Activated naive CD8-positive, alpha-beta T cell treated with anti-CD3 and anti-CD28 coated beads for 36 hours (primary cell): ENCODE measurements at places on chromosomes 6 and 20.

DNA sequence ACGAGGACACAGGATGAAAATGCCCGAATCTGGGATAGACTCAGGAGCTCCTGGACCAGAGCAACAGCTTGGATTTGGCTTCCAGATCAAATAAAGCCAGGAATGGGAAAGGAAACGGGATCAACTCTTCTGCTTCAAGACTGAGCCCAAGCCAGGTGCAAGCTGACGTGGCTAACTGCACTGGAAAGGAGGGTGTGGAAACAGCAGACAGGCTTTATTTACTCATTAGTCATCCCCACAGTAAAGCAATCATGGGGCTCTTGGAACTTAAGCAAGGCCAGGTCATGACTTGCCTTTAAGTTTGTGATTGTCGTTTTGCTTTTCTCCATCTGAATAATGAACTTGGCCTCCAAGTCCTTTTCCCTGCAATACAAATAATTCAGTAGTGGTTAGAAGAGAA lies 45.2 kb downstream of the KIF16B start:
- DNase-seq = no peak

DNA sequence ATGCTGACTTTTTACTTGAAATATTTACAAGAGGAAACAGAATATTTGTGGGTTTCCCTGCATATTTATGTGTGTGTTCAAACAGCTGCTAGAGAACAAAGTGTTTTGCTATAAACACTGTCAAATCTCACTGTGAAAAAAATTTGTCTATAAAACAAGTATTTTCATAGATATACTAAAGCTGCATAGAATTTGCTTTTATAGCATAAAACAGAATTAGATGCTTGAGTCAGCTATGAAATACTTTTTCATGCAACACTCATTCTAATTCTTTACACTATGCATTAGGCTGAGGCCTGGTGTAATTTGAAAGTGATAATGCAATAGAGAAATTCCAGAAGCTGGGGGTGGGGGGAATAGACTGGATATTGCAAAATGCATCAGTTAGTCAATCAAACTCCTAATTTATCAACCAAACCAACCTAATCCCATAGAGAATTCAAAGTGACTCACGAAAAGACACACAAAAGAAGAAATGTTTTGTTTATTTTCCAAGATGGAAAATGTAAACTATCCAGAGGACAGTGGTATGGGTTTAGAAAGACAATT lies 148.2 kb downstream of the LAMA2 start:
- no peak for DNase-seq

DNA sequence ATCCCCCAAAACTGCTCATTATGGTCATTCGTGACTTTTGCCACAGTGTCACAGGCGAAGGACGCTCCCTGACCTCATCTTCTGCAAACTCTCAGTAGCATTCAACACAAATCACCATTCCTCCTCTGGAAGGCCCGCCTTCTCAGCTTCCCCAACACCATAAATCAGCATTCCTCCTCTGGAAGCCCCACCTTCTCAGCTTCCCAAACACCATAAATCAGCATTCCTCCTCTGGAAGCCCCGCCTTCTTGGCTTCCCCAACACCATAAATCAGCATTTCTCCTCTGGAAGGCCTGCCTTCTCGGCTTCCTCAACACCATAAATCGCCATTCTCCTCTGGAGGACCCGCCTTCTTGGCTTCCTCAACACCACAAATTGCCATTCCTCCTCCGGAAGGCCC lies 288.0 kb upstream of the AGPAT4 start:
- DNase-seq = no peak

DNA sequence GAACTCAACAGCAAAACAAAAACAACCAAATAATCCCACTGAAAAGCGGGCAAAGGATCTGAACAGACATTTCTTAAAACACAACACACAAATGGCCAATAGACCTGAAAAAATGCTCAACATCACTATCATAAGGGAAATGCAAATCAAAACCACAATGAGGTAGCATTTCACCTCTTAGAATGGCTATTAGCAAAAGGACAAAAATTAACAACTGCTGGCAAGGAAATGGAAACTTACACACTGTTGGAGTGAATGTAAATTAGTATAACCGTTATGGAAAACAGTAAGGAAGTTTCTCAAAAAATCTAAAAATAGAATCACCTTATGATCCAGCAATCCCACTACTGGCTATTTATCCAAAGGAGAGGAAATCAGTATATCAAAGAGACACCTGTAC lies 20.9 kb downstream of the FAM8A1 start:
- DNase-seq = no peak

DNA sequence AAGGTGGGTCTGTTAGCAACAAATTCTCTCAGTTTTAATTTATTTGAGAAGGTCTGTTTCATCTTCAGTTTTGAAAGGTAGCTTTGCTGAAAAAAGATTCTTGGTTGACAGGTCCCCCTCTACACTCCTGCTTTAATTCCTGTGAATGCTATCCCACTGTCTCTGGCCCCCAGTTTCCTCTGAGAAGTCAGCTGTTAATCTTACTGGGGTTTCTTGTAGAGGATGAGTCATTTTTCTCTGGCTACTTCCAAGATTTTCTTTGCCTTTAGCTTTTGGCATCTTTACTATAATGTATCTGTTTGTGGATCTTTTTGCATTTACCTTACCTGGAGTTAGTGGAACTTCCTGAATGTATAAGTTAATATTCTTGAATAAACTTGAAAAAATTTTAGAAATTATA lies 122.7 kb downstream of the MMS22L start:
- DNase-seq = no peak

DNA sequence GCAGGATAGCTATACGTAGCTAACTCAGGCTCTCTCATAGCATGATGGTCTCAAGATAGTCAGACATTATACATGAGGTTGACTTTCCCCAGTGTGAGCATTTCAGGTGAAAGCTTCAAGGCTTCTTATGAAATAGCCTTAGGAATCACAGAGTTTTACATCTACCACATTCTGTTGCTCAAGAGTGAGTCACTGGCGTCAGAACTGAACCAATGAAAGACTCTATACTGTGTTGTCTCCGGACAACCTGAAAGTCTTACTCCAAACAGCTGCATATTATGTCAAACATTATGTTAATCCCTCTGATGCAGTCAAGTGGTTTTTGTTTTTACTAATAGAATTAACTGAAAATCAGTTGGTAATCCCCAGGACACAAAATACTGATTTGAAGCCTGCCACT lies 79.8 kb upstream of the TRDN start:
- no peak for DNase-seq

DNA sequence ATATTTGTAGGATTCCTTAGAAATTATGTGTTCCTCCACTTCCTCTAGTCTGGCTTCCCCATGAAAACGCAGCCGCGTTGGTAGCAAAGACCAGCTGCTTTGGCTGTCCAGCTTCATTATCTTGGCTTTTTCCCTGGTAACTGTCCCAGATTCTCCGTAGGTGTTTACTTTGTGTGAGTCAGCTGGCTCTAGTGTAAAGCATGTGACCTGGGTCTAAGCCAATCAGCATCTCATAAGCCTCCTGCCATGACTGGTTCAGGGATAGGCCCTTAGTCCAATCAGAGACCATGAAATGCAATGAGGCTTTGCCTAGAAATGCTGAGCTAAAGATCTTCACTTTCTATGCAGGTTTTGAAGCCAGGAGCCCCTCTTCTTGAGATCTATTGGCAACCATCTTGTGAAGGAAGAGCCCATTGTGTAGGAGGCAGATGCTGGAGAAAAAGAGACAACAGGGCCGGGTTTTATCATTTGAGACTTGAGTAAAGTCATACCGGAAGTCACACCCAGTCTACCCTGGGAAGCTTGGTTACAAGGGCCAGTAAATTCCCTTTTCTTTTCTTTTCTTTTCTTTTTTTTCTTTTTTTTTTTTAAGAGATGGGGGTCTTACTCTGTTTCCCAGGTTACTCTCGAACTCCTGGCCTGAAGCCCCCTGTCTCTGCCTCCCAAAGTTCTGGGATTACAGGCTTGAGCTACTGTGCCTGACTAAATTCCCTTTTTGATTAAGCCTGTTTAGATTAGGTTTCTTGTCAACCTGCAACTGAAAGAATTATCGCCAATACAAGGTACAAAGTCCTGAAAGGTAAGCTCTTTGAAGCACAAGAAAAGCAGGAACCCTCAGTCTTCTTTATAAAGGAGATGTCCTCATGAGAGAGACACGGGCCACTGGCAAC lies 256.5 kb upstream of the RREB1 start:
- DNase-seq = no peak

- DNase-seq = no peak
These were observed 6.4 kb upstream of the SDC4 start for GRCh38 chr20:45354423-45355208.

GRCh38 chr6:140711019-140711613 lies 1336.7 kb upstream of the CITED2 start:
- no peak for DNase-seq

- no peak for DNase-seq
These were observed 37.9 kb downstream of the PLCG1 start for GRCh38 chr20:41175201-41175651.

DNA sequence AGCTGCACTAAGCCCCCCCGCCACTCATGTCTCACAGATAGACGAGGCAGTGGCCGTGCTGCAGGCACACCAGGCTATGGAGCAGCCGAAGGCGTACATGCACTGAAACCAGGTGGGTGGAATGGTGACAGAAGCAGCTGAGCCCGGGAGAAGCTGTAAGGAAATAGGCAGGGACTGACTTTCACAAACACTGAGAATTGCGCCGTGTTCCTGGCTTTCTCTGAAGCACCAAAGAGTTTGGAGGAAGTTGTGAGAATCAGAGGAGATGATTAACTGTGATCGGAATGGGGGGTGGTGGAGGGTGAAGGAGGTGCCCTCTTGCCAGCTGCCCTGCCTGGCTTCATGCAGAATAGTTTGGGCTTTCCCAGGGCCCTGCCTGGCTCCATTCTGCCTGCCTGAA lies 21.6 kb downstream of the TOMM34 start:
- DNase-seq = no peak

GRCh38 chr20:50381075-50381732 lies 129.0 kb upstream of the PTPN1 start:
- no peak for DNase-seq

GRCh38 chr6:127775371-127775770 lies 125.5 kb downstream of the THEMIS start:
- no peak for DNase-seq

GRCh38 chr6:85494547-85495536 lies 45.0 kb downstream of the NT5E start:
- no peak for DNase-seq

GRCh38 chr6:163867518-163868292 lies 453.2 kb downstream of the QKI start:
- no peak for DNase-seq

- DNase-seq = no peak
These were observed 6.8 kb upstream of the PI16 start for GRCh38 chr6:36947570-36948351.

DNA sequence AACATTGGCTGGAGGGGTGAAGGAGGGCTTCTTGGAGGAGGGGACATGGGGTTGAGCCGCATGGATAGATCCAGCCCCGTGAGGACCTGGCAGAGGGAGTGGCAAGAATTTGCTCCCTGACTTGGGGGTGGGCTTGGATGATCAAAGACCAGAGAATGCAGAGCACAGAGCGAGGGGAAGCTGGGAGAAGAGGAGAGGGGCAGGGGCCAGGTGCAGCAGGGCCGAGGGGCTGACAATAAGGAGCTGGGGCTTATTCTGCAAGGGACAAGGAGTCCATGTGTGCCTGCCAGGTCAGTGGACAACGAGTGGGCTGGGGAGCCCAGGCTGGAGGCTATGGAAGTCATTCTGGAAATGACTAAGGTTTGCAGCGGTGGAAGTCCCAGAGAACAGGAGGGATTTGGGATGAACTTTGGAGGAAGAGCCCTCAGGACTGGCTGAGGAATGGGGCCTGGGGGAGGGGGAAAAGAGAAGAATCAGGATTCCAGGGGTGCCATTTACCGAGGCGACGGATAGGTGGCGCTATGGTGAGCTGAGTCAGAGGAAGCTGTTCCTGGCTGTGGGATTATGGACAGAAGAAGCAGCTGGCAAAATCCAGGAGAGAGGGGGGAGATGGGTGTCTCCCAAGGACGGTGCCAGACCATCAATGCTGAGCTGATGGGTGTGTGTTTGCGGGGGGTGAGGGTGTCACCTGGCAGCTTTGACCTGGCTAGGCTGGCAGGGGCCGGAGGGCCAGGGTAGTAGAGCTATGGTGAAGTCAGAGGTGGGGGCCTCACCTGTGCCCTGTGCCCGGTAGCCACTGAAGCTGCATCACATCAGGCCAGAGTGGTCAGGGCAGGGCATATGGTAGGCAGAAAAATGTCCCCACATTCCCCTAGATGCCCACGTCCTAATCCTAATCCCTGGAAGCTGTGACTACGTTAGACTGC lies 7.8 kb downstream of the KCNG1 start:
- DNase-seq = peak; percentile 24

DNA sequence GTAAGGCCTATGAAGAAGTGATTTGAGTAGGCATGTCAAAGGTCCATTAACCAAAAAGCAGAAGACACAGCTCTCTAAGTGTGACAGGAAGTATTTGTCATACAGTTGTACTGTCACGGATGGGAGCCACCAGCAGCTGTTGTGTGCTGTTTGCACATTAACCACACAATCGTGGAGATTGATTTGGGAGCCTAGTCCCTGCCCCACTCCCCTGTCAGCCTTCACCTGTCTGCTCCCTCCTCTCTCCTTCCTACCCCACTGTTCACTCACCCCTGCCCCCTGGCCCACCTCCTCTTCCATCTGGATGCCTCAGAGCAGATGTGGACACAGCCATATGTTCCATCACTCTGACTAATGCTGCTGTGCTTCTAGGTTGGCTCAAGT lies 124.7 kb upstream of the SPACA1 start:
- DNase-seq = no peak

DNA sequence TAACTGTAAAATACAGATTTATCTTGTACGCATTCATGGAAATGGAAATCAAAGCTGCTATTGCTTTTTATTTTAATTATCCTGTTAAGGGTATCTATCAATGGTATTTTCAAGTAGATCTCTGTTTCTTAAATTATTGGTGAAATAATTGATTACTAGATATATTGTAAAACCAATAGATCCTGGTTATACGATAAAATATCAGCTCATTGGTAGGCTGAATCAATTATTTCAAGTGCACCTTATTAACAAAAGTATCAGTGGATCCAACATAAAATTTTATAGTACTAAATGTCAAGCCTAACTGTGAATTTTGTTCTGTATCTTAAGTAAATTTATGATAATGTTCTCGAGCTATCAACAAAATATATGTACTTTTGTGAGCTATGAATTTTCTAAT lies 21.8 kb downstream of the PARD6B start:
- no peak for DNase-seq

DNA sequence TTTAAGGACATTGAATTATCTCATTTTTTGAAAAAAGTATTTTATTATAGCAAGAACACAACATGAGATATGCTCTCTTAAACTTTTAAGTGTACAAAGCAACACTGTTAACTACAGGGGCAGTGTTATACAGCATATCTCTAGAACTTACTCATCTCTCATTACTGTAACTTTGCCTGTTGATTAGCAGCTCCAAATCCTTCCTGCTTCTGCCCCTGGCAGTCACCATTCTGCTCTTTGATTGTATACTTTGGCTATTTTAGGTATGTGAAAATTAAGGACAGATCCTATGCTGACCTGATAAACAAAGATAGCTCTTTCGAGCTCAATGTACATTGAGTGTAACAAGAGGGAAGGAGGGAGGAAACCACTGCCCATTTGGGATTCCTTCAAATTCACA lies 1349.8 kb upstream of the GJE1 start:
- DNase-seq = no peak
